ENCODE measurements at places on chromosomes 3 and 15.

GRCh38 chr3:45795882-45796765 lies at the start of gene SLC6A20:
Gene SLC6A20, minus strand, starts transcription at chr3:45796536. Its CDS starts 117 bp downstream, at chr3:45796419.
- DNase-seq: no peak

- no peak for DNase-seq
Observed at GRCh38 chr3:153783741-153784480, 337.3 kb upstream of the ARHGEF26 start.

DNA sequence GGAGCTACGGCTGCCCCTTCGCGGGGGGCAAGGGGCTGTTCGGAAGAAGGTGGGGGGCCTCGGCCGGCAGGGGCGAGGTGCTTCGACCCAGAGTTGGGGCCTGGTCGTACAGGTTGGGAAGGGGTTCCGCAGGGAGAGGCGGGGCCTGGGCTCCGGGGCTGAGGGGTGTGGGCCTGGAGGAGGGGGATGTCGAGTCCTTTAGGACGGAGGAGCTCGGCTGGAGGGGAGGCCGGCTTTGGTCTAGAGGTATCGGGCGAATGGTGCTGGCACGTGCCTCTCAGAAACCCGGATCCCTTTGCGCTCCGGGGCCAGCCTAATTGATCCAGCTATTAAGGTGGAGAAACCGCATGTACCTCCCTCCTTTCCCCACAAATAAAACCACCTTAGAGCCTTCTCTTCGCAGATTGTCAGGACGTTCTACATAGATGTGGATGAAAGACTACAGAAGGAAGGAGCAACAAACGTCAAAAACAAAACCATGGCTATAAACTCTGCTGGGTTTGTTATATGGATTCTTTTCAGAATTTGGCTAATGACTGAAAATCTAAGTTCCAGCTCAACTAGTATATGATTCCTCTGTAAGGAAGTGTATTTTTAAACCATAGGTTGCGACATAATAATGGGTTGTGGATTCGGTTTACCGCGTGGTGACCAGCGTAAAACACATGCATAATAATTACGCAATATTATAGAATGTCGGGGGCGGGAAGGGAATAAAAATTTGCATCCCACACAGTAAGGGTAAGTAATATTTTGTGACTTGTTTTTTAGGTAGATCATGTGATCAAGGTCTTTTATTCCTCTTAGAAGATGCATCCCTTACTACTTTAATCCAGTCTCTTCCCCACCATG lies 644 bp upstream of the NGLY1 start:
- DNase-seq: peak; percentile 28

DNA sequence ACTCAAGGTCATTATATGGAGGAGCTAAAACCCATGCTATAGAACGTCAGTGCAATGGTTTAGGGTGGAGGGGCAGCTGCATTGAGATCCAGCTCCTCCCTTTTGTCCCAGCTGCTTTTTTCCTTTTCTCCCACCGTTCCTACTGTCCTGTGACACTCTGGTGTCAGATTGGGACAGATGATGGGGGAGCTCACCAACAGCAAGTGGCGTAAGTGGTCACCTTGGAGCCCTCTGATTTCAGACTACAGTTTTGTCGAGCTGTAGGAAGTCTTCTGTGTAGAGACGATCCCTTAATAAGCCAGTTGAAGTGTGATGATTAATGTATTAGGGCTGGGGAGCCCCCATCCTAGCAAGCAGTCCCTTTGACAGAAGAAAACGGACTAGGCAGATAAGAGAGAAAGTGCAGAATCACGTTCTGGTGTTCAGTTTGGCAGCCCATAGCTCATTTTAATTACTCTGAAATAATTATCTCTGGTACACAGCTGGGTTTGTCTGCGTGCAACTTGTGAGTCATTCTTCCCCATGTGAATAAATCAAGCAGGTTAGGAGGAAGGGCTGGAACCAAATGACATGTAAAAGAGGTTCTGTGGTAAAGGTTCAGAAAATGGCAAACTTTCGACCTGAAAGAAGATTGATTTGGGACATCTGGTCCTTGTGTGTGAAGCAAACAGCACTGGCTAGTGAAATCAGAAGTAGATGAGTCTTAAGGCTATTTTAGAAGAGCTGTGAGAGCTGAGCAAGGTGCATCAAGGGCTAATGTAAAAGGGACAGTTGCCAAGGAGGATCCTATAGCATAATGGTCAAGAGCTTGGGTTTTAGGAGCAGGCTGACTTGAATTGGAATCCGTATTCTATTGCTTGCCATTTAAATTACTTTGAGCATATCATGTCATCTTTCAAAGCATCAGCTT lies 241.4 kb downstream of the EDEM1 start:
- DNase-seq: no peak

GRCh38 chr3:29452934-29453283 lies 172.0 kb downstream of the RBMS3 start:
- DNase-seq: no peak

DNA sequence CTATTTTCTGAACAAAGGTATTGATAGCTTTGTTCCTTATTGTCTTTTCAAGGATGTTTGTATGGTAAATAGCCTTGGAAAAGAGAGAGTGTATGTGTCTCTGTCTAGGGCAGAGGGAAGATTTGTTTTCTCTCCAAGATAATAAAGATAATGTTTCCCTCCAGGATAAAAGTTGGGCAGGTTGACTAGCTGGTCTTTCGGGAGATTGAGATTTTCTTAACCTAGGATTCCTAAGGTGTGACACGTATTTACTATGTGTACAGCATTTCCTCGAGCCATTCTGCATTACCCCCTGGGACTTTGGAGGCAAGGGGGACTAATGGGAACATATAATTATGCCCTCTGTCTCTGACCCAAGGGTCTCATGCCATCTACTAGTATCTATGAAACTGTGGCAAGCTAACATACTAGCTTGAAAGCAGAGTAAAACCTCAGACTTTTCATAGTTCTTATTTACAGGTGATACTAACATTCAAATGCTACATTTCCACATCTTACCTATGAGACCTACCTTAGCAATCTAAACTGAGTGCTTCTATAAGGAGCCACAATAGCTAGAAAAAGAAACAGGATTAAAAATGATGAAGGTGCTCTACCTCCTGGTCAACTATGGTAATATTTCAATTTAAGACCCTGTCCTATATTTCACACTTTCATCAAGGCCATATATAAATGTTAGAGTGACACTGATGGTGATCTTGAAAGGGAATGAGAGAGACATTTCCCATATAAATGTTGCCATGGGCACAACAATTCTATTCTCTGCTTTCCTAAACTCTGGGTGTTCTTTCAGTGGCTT lies 252.9 kb upstream of the CBLB start:
- DNase-seq: no peak

DNA sequence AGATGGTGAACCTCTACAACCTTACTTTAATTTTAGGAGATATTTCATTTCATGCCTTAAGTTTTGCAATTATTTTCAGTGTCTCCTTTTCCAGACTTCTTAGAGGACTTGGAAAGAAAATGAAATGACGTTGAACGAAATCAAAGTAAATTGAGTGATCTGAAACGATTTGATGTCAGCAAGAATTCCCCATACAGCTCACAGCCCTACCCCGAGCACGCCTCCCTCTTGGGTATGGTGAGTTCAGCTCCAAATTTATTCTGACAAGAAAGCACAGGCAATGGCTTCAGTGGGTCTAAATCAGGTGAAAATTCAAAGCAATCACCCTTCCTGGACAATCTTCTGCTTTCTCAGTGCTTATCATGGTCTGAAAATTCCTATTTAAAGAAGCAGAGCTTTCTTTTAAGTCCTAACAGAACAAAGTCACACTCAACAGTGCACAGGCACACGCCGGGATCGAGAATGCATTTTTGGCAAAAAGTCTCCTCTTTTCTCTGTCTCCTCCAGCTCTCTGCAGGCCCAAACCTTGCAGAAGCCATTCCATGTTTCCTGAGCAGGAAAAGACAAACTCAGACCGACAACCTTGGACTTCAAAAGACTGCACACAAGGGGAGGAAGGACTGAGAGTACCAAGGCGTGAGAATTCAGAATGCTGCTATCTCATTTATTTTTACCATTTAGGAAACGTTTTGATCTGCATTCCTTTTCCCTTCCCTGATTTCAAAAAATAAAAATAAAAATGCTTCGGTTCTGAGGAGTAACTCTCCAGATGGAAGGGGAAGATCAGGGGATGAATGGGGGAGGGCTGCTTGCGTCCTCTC lies 72.0 kb downstream of the CCNL1 start:
- DNase-seq: peak; percentile 70

GRCh38 chr3:138452436-138452835 lies 18.0 kb downstream of the ESYT3 start:
- no peak for DNase-seq

- no peak for DNase-seq
Observed at GRCh38 chr3:146177519-146177918, 16.5 kb upstream of the PLOD2 start.

- DNase-seq: no peak
Observed at GRCh38 chr3:184619369-184619768, 57.8 kb downstream of the EPHB3 start.

DNA sequence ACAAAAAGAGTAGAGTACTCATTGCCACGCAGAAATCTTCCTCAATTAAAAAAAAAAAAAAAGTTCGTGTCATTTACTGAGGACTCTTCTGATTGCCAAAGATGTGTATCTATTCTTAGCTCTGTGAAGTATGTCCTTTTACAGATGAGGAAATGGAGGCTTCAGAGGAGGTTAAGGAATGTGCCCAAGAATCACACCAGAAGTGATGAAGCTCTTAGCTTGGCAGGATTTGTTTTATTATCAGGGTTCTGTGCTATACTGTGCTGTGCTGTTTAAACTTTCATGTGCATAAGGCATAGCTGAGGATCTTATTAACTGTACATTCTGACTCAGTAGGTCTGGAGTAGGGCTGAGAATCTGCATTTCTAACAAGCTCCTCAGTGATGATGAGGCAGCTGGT lies 665.2 kb upstream of the ADAMTS9 start:
- no peak for DNase-seq

GRCh38 chr3:27171113-27171512 lies 198.1 kb downstream of the NEK10 start:
- DNase-seq: no peak

- no peak for DNase-seq
Observed at GRCh38 chr3:74390121-74390877, 224.2 kb downstream of the CNTN3 start.

GRCh38 chr3:45041666-45042065 lies 15.6 kb downstream of the CLEC3B start:
- peak; percentile 39 for DNase-seq

DNA sequence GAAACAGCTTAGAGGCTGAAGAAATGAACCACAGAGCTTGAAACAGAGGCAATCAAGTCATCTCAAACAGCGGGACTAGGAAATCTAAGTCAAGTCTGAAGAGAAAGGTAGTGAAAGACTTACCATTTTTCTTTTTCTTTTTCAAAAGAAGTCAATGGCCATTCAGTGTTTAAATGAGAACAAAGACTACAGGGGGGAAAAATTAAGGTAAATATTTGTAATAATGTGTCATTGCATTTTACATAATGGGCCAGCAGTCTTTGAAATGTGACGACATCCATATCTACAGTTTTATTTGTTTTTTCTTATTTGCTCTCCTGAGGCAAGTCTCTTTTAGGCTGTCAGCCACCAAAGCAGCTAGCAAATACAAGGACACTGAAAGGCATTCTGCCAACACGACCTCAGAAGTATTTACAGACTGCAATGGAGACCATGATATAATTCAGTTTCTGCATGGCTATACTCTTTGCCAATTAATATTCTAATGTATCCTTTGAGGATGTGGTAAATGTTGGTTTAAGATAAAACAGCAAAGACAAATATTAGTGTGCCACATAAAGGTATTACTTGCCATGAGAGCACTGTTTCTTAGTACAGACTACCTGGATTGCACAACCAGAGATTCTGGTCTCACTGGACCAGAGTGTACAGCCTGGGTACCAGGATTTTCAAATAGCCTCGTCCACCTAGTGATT lies 307.0 kb upstream of the THBS1 start:
- no peak for DNase-seq

GRCh38 chr3:65785065-65785645 lies 253.6 kb downstream of the MAGI1 start:
- peak; percentile 45 for DNase-seq

DNA sequence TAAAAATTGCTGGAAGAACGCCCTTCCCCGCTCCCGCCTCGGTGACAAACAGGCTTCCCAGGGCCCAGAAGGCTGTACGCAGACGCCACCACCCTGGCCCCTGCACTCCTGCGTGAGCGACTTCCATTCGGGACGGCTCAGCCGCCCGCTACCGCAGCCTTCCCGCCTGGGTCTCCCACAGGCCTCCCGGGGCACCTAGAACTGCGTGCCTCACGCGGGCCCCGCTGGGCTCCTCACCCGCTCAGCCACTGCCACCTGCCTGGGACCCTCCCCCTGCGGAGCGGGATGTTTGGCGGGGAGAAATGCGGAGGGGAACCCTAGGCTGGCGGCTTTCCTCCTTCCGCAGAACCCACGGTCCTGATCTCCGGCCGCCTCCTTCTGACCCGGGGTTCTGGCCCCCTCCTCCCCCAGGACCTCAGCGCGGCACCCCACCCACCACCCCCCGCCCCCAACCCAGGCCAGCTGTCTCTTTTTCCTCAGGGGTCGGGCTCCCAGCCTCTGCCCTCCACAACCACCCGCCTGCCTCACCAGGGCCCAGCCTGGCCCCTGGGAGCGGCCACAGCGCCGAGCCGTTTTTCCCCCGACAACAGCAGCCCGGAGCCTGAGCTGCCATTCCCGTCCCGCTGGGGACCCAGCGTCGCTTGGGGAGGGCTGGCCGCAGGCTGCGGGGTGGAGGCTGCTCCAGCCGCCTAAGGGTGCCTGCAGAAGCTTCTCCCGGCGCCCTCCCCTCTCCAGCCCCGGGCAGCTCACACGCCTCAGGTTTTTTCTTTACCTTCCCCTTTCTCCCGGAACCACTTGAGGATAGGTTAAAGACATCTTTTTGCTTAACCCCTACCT lies 27.6 kb upstream of the RAB7A start:
- no peak for DNase-seq

DNA sequence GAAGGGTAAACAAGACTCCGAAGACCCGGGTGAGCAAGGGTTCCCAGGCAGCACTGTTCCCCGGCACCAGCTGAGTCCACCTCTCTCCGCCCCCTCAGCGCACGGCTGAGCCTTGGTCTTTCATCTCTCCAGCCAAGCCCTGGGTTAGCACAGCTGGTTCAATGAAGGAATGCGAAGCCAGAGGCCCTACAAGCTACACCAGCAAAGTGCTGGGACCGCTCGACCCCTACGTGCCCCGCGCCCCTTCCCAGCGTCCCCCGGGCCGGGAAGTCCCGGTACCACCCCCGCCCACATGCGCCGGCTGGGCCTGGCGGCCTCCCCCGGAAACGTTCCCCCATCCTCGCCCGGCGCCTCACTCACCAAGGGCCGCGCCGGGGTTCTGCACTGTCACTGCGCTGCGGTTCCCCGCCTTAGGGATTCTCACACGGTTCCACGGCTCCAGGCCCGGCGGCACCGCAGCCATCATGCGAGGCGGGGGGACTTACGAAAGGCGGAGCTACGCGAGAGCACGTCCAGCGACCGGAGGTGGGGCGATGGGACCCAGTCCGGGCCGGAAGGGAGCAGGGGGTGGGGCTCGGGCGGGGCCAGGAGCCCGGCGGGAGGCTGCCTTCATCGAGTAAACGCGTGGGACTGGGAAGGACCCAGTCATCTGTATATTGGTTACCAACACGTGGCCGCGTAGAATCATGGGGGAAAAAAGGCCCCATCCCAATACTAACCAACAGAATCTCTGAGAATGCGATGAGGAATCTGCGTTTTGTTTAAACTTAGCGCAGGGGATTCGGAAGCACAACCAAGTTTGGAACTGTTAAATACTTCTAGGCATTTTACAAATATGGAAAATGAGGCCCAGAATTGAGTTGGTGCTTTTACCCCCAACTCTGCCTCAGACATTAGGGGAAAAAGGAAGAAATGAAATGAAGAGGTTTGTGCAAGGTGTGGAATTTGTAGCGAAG lies 28.7 kb downstream of the GTPBP8 start:
- peak; percentile 90 for DNase-seq

GRCh38 chr15:31347067-31347975 lies 20.7 kb downstream of the KLF13 start:
- no peak for DNase-seq

GRCh38 chr3:9081184-9081818 lies 118.0 kb upstream of the RAD18 start:
- no peak for DNase-seq

All from MM.1S (cell line).